ENCODE measurements at places on chromosomes 12 and 14.

- no peak for DNase-seq
These were observed 293.0 kb upstream of the NAV3 start for GRCh38 chr12:77537663-77538062.

GRCh38 chr14:21033133-21033698 is 1.4 kb downstream of the RNASE13 start:
- no peak for DNase-seq

DNA sequence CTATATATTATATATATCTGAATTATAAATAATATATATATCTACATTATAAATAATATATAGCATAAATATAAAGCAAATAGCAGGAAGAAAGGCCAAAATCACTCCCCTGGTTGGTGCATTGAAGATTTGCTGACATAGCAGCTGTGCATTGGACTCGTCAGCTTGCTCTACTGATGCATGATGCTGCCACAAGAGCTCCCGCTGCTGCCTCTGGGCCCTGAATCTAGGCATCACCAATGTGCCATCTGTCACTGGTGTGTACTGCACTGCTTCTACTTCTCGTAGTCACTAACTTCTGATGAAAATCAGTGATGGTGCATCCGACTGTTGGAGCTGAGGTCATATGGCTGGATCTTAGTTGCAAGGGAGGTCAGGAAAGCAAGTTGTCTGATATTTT is 205.0 kb downstream of the ADAMTS20 start:
- DNase-seq: no peak

GRCh38 chr14:60705100-60705499 is 19.1 kb downstream of the SIX4 start:
- no peak for DNase-seq

DNA sequence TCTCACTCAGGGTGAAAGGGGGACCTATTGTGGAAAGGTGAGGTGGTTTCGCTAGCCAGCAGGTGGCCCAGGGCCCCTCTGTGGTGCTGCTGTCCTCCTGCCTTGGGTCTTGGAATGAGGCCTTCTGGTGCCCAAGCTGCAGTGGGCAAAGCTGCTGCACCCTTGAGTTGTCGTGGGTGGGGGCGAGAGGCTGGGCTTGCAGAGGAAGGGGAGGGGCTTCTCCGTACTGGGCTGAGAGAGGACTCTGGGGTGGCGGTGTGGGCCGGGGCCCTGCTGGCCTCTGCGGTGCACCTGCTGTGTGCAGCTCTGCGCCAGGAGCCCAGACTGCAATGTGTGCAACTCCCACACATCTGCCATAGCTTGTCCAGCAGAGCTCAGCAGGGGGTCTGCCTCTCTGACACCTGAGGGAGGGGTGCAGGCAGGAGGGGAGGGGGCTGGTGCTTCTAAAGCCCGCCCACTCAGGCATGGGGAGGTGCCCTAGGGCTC is 145.8 kb downstream of the KIF26A start:
- DNase-seq: peak; percentile 56

DNA sequence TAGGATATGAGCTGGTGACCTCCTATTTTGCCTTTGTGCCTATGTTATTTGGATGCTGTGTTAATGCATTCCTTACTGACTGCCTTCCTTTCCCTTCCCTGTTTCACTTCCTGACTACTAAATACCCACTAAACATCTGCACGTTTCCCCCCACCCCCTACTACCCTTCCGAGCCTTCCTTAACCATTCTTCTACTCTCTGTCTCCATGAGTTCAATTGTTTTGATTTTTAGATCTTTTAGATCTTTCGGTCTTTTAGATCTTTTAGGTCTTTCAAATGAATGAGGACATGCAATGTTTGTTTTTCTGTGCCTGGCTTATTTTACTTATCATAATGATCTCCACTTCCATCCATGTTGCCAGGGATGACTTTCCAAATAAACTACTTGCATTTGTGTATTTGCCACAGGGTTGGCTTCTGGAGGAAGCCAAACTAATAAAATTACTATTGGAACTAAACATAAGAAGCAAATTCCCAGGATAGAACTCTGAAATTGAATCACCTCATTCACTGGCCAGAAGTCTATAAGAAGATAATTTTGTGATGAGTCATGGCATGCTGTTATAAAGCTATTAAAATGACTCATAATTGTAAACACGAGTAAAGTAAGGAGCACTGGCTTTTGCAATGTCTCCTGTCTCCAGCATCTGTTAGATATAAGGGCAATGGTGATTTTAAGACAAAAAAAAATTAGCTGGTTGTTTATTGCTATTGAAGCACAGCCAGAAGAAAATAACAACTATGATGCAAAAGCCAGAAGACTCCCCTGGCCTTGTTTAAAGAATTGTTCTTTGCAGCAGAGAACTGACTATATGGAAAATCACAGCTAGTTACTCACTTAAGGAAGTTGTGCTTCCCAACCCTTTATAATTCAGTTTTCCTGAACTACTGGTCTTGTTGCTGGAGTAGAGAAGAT is 586.3 kb downstream of the LRFN5 start:
- no peak for DNase-seq

GRCh38 chr14:51507906-51508511 is 143.7 kb upstream of the FRMD6 start:
- no peak for DNase-seq

DNA sequence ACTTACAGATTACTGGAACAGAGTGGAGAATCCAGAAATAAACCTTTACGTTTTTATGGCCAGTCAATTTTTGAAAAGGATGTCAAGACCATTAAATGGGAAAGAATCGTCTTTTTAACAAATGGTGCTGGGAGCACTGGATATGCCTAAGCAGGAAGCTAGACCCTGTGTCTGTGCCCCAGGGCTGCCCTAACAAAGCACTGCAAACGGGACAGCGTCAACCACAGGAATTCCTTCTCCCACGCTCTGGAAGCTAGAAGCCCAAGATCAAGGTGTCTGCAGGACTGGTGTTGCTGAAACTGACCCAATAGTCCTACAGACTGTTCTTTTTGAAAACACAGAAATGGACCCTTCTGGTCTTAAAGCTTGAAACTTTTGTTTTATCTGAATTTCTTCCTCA is 9.3 kb upstream of the TMEM121 start:
- no peak for DNase-seq

- DNase-seq: no peak
These were observed 12.2 kb downstream of the ITPK1 start for GRCh38 chr14:93103392-93104080.
